ENCODE measurements at places on chromosomes 5 and 9.

GRCh38 chr5:73709536-73710129 is 83.6 kb downstream of the ARHGEF28 start:
- DNase-seq: no peak

DNA sequence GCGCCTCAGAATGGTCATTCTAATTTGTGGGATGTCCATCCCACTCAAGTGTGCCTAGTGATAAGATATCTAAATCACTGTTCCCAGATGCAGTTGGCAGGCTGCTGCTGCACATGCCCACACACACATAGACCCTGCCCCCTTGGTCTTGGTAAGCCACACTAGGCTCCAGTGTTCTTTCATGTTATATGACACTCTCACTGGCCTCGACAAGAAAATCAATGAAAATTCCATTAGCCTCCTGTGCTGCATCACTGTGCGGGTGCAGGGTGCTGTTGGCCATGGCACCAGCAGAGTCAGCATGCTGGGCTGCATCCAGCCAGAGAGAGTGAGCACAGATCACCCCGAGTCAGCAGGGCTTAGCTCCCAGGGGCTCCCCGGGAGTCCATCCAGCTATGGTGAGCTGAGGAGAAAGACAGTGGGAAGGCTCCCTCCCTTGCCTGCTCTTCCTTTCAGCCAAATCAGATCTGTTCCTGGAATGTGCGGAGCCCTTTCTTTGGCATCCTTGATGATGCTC is 59.9 kb downstream of the ABLIM3 start:
- no peak for DNase-seq

DNA sequence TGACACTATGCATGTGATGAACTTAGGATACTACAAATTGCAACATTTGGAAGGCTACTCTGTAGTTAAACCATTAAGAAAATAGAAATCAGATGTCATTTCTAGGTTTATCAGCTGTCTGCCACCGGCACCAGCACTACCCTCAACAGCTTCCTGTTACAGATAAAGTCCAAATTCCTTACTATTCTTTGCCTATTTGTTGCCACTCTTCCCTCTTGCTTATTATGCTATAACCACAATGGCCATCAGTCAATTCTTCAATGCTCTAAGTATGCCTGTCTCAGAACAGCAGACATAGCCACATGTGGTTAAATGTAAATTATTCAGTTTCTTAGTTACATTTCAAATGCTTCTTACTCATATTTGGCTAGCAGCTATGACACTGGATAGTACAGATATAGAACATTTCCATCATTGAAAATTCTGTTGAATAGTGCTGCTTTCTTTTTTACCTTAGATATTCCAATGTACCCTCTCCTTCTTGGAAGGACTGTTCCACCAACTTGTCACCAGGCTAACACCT is 21.0 kb downstream of the DHX29 start:
- no peak for DNase-seq

DNA sequence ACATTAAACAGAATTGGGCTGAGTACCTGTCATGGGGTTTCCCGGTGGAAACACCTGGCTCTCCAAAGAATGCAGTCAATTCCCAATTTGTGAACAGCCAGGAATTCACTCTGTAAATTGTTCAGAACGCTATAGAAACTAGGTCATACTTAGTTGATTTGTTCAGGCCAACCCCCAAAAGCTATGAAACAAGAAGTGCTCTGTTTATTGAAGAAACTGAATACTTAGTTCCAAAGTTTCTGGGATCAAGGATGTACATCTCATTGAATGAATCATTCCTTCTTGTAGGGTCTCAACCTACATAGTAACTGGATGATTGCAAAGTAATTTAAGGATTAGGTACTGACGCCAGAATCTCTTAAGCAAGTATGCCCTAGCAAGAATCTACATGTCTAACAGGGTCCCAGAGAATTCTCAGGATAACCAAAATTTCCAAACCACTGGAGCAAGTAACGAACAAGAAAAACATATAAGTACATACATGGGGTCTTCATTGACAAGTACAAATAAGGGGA is 659 bp upstream of the TUSC1 start:
- no peak for DNase-seq

DNA sequence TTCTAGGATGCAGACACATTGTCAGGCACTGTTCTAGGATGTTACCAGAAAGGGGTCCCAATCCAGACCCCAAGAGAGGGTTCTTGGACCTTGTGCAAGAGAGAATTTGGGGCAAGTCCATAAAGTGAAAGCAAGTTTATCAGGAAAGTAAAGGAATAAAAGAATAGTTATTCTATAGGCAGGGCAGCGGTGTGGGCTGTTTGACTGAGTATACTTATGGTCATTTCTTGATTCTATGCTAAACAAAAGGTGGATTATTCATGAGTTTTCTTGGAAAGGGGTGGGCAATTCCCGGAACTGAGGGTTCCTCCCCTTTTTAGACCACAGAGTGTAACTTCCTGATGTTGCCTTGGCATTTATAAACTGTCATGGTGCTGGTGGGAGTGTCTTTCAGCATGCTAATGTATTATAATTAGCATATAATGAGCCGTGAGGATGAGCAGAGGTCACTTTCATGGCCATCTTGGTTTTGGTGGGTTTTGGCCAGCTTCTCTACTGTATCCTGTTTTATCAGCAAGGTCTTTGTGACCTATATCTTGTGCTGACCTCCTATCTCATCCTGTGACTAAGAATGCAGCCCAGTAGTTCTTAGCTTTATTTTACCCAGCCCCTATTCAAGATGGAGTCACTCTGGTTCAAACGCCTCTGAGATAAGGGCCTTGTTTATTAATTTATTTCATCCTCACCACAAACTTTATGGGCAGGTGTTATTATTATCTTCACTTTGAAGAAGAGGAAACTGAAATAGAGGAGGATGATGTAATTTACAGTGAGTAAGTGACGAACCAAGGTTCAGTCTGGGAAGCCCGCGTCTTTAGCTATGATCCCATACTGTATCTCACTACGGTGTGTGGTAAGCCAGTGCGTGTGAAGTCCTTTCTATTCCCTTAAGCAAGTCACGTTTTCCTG is 186.0 kb upstream of the KLF4 start:
- DNase-seq: no peak

GRCh38 chr5:132369474-132370180 is at the start of gene SLC22A5:
TSS of gene SLC22A5 (plus strand) at chr5:132369710. CDS start at chr5:132369973, 263 bp downstream.
- DNase-seq: peak; percentile 59

GRCh38 chr5:55031492-55031891 is 7.4 kb downstream of the GZMK start:
- DNase-seq: no peak

- no peak for DNase-seq
These were observed 396.5 kb downstream of the ZNF608 start for GRCh38 chr5:124349931-124350330.

DNA sequence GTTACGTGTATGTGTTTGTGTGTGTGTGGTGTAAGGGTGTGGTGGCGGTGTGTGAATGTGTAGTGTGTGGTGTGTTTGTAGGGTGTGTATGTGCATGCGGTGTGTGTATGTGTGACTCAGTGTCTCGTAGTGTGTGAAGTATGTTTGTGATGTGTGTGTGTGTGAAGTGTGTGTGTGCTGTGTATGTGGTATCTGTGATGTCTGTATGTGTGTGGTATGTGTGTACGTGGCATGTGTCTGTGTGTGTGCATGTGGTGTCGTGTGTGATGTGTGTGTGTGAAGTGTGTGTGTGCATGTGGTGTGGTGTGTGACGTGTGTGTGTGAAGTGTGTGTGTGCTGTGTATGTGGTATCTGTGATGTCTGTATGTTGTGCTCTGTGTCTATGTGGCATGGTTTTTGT is 339.4 kb downstream of the MTRR start:
- DNase-seq: no peak

GRCh38 chr5:170179626-170180025 is 53.2 kb upstream of the C5orf58 start:
- no peak for DNase-seq

- no peak for DNase-seq
These were observed 132.0 kb downstream of the FAM174A start for GRCh38 chr5:100667161-100667630.

GRCh38 chr9:72351538-72352453 is 13.2 kb downstream of the ZFAND5 start:
- no peak for DNase-seq

DNA sequence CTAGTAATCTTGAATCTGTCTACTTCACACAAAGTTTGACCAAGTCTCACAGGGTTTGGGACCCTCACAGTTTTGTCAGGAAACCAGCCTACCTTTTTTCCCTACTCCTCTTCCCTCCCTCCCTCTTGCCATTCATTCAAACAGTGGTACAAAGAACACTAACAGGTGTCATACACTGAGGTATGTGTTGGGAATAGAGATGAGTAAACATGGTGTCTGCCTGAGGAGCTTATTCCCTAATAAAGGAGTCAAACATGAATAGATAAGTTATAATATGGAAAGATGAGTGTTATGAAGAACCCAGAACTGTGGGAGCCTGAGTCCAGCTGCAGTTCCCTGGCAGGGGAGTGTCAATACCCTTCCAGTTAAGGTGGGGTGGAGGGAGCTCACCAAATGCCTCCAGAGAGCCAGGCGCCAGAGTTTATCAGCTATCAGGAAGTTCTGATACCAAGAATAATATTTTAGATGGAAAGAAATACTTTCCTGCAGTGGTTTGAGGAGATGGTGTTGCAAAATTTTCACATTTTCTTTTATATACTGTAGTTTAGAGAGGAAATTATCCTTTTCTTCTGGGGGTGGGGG is 183.4 kb upstream of the NR3C1 start:
- DNase-seq: no peak

GRCh38 chr5:168228668-168229067 is 62.8 kb upstream of the WWC1 start:
- no peak for DNase-seq

GRCh38 chr9:136328622-136329041 is 1.3 kb downstream of the GPSM1 start:
- no peak for DNase-seq

DNA sequence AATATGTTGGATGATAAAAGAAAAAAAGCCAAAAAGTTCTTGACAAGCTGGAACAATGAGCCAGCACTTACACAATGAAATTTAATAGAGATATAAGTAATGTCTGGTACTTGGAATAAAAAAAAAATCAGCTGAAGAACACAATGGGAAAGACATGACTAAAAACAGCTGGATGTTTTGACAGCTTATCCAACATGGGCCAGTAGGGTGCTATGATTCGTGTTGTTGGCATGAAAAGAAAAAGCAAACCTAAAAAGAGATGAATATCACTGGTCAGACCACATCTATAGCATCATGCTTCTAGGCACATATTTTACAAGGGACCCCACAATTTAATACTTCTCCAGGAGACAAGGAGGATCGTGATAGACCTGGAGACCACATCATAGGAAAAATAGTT is 175.3 kb downstream of the ARL15 start:
- DNase-seq: no peak

- no peak for DNase-seq
These were observed 170.3 kb downstream of the ENTREP1 start for GRCh38 chr9:69495296-69495695.

DNA sequence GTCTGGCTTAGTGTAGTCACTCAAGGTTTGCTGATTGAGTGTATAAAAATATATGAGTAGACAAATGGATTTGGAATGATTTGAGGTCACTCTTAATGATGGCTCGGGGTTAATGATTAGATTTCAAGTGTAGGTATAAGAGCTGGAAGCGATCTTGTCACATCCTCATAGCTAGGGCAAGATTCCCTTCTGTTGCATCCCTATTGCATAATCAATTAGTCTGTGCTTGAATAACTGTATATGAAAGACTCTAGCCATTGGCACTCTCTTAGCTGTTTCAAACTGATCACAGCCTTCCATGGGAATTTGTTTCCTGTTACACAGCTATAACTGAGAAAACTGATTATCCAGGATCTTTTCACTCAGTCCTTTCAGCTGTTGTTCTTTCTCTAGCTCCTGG is 811.6 kb downstream of the TLE4 start:
- DNase-seq: no peak

DNA sequence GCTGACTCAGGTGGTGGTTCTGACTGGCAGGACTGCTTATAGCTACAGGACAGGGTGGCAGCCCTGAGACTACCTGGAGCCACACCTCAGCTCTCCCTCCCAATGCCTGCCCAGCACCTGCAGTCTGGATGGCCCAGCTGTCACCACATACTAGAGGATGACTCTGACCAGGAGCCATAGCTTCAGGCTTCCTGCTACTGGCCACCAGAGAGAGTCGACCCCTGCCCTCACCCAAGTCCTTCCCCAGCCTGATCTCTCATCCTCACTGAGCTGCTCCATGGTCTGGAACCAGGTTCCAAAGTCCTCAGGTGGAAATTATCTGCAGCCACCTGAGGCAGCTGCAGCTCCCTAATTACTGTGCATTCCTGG is 25.6 kb upstream of the TDRD7 start:
- no peak for DNase-seq

DNA sequence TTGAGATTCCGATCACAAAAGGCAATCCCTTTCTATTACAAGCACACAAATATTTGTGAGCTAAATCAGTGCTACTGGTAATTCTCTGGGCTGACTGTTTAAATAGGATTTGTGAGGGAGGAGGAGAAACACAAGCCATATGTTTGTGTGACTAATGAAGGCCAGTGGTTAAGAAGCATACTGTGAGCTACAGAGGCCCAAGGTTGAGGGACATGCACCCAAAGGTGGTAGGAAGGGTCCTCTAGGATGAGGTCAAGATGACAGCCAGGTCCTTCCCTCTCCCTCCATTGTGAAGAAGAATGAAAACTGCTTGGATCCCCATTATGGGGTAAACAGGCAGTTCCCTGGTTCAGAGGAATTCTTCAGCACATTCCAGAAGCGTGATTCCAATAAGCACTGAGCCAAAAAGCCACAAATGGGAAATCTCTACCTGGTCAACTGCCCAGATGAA is 83.9 kb downstream of the SPOCK1 start:
- no peak for DNase-seq

DNA sequence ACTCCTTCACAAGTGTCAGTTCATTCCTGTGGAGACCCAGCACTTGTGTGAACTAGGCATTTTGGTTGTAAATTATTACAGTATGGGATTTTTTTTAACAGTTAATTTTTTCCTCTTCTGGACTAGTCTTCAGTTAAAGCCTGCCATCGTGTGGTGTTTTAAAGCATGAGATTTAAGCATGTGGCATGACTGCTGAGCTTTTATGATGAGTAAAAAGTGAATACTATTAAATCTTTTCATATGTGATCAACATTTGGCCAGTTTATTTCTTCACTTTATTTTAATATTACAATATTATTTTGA is 25.0 kb downstream of the LMNB1 start:
- no peak for DNase-seq

DNA sequence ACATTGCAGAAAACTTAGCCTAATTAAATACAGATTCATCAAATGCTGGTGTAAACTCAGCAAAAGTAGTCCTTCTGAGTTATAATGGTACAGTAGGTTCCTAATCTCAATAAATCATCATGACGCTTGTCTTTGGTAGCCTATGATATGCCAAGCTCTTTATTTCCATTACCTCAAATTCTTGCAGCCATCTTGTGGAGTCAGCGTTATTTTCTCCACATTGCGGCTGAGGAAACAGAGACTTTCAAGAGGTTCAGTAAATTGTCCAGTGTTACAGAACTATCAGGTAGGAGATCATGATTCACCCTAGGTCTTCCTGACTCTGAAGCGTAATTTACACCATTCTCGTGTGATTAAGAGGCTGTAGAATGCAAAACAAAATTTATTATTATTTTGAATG is 237.2 kb downstream of the PCSK5 start:
- no peak for DNase-seq
